ENCODE measurements at places on chromosomes 16 and 17.

- DNase-seq: no peak
Measured at GRCh38 chr16:2233872-2234812, 2.1 kb upstream of the DNASE1L2 start.

- no peak for DNase-seq
Measured at GRCh38 chr17:44786551-44787081, 27.8 kb downstream of the ADAM11 start.

- DNase-seq: no peak
Measured at GRCh38 chr17:81582341-81582740, 30.2 kb upstream of the FAAP100 start.

DNA sequence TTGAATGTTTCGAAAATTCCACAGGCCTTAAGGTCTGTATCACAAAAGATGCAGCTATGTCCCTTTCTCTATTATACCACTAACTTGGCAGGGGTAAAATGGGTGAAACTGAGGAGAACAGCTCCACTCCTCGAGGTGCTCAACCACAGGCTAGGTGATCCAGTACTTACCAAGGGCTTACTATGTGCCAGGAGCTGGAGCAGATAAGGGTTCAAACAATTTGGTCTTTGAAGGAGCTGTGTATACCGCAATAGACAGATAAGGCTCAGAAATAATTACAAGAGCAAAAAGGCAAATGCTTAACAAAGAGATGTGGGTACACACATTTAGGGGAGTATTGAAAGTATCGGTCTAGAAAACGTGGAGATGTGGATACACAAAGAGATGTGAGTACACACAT lies 1.5 kb downstream of the XPO6 start:
- DNase-seq: no peak

GRCh38 chr17:57528058-57528451 lies 217.0 kb downstream of the CCDC182 start:
- DNase-seq: no peak

DNA sequence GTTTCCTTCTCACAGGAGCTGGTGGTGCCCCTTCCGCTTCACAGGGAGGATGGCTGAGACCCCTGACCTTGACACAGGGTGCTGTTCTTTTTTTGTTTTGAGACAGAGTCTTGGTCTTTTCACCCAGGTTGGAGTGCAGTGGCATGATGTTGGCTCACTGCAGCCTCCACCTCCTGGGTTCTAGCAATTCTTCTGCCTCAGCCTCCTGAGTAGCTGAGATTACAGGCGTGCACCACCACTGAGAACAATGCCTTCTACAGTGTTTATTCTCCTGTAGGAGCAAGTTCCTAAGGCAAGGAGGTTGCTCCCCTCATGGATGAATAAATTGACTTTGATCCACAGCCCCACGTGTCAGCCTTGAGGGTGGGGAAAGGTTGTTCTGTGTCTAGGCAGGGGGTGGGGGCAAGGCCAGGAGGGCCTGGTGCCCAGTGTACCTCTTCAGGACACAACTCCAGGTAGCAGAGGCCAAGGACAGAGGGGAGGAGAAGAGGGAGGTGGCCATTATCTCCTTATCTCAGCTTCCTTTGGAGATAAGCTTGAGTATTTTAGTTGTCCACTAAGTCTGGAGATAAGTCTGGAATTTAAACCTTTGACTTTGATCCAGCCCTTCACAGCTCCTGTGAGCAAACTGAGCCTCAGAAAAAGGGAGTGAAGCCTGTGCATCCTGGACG lies 159.4 kb downstream of the SEC14L1 start:
- no peak for DNase-seq

- no peak for DNase-seq
Measured at GRCh38 chr16:75774197-75774596, 47.9 kb upstream of the CPHXL start.

DNA sequence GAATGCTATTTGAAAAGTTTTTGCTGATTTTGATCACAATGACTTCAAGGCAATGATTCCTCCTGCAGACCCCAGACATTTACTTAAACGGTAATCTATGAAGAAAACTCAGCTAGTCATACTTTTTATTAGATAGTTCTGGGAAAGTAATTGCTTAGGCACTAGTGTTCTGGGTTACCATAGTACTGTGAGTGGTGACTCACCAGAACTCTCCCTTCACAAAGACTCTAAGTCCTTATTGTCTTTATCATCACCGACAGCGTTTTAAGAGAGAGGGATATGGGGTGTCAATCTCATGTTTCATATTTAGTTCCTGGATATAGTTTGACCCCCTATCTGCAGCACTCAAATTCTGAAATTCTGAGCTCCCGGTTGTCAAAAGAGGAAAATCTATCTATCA lies 43.0 kb upstream of the CDH8 start:
- DNase-seq: no peak

GRCh38 chr17:13636951-13637350 lies 35.2 kb upstream of the HS3ST3A1 start:
- no peak for DNase-seq

Measured in stimulated activated CD4-positive, alpha-beta T cell treated with anti-CD3 and anti-CD28 coated beads, Interleukin-4, amount 100 ng/mL, for 24 hours (primary cell).